Peyer's patch (tissue), 4 donors: ENCODE measurements at places on chromosomes 4 and X. TPM values are rescaled to one million over a fixed set of nuclear protein-coding genes. Genes with fewer than 3 reads are reported as not detected.
A peak's percentile ranks its signal among the peaks of the same experiment; 100 is the strongest.

The MAGIX gene
- 11.6 TPM for total RNA-seq

The GIMD1 gene
- total RNA-seq, result not detected

GRCh38 chr4:174752026-174752425 lies 77.0 kb downstream of the GLRA3 start:
- no peak for DNase-seq

GRCh38 chr4:40055863-40056715 lies 561 bp upstream of the N4BP2 start:
- peak; percentile 82 for DNase-seq
